ENCODE measurements at places on chromosomes 1 and 21. TPM values are rescaled to one million over a fixed set of nuclear protein-coding genes. Genes with fewer than 3 reads are reported as not detected.

The GJC2 gene
- polyA plus RNA-seq, result 1.1 TPM

The ZRANB2 gene
- polyA plus RNA-seq, result 202 TPM

The SYT6 gene
- polyA plus RNA-seq, result 1.3 TPM

The TSPEAR gene
- 1.1 TPM for polyA plus RNA-seq

The FAM72C gene
- 2.7 TPM for polyA plus RNA-seq

The THEM5 gene
- 1.2 TPM for polyA plus RNA-seq

The OR2L5 gene
- not detected for polyA plus RNA-seq

The ETNK2 gene
- polyA plus RNA-seq, result 24.6 TPM

The RAB3B gene
- polyA plus RNA-seq, result 4.3 TPM

The TADA1 gene
- 25.7 TPM for polyA plus RNA-seq

The CFAP74 gene
- 0.24 TPM for polyA plus RNA-seq

The NUP210L gene
- polyA plus RNA-seq, result 0.16 TPM

The ANGPTL3 gene
- polyA plus RNA-seq, result 6.2 TPM

The LCE1F gene
- not detected for polyA plus RNA-seq

The HRNR gene
- polyA plus RNA-seq, result 0.54 TPM

The CFAP141 gene
- not detected for polyA plus RNA-seq

The KRTAP7-1 gene
- polyA plus RNA-seq, result not detected

The TIAM1 gene
- 14.4 TPM for polyA plus RNA-seq

The NR5A2 gene
- 2.1 TPM for polyA plus RNA-seq

The ADORA3 gene
- polyA plus RNA-seq, result 0.65 TPM

Data from renal pelvis (tissue), 12 donors.